ENCODE measurements at places on chromosomes 12 and 14. TPM values are rescaled to one million over a fixed set of nuclear protein-coding genes. Genes with fewer than 3 reads are reported as not detected.

DNA sequence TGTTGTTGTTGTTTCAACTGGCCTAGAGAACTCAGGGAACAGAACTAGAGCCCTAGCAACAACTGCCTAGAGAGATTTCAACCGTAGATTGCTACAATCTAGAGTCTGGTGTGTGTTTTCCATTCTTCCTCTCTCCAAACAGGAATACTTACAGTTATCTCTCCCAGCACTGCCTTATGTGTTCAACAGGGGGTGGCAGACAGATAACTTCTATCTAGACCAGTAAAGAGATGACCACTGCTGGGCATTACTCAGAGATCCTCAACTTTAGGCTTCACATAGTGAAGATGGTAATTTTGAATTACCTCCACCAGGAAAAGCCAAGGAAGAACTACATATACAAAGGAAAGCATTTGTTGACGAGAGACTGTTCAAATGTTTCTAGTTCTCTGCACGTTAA, 4.8 kb downstream of the TXNDC16 start:
- no peak for DNase-seq

GRCh38 chr12:87931812-87932211, 97.4 kb downstream of the C12orf50 start:
- no peak for DNase-seq

DNA sequence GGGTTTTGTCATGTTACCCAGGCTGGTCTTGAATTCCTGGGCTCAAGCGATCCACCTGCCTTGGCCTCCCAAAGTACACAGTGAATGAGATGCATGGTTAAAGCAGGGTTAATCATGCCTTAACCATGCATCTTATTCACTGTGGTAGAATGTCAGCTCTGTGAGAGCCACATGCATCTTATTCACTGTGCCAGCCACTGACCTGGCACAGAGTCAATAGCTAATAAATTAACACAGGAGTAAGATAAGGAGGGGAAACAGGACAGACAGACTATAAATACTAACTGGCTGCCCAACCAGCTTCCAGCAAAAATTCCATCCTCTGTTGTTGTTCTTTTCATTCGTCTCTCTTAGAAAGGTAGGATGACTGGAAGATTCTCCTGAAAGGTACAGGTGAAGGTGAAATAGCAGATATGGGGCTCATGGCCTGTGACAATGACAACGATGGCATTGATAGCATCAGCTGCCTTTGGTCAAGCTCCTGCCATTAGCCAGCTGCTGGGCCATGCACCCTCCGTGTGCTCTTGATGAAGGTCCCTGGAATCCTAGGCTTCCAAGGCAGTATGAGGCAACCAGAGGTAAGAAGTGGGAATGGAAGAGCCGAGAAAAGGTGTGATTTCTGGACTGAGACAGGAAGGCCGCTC, 76.6 kb downstream of the ZNF664 start:
- no peak for DNase-seq

DNA sequence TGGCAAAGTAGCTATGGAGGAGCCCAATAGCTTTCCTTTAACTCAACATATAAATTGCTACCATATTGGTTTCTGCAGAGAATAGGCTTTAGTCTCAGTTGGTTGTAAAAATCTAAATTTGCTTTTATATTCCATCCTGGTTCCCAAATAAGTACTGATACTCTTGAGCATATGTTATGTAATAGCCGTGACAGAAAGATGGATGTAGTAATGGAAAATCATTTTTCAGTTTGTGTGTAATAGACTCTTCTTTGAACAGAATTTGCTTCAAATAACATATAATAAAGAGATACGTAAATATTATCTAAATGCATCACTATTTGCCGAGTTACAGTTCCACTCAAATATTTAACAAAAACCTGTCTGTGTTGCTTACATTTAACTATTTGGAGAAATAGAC, 271.6 kb downstream of the LRFN5 start:
- DNase-seq: no peak

DNA sequence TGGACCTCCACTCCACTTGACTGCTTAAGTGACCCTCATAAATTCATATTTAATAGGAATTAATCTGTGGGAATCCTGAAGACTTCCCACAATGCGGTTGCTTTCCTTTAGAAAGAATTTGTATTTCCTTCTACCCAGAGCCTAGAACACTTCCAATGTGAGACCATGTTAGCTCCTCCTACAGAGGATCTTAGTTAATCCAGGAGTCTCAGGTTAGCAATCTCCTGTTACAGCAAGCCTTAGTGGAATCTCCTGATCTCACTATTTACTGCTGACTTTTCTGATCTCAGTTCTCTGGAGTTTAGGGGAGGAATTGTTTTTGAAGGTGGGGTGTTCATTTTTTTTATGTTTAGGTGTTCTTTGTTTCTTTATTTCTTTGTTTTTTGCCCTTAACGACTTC, 186.0 kb downstream of the SLC25A21 start:
- no peak for DNase-seq

The OR4E2 gene
- not detected for total RNA-seq

GRCh38 chr12:114266536-114266935, 139.4 kb downstream of the TBX5 start:
- no peak for DNase-seq

The LBHD2 gene
- total RNA-seq: not detected

GRCh38 chr14:79855789-79856188, 355.5 kb downstream of the DIO2 start:
- no peak for DNase-seq

The CAPZA3 gene
- not detected for total RNA-seq

- no peak for DNase-seq
These were observed 86.4 kb downstream of the RFX4 start for GRCh38 chr12:106669216-106669615.

DNA sequence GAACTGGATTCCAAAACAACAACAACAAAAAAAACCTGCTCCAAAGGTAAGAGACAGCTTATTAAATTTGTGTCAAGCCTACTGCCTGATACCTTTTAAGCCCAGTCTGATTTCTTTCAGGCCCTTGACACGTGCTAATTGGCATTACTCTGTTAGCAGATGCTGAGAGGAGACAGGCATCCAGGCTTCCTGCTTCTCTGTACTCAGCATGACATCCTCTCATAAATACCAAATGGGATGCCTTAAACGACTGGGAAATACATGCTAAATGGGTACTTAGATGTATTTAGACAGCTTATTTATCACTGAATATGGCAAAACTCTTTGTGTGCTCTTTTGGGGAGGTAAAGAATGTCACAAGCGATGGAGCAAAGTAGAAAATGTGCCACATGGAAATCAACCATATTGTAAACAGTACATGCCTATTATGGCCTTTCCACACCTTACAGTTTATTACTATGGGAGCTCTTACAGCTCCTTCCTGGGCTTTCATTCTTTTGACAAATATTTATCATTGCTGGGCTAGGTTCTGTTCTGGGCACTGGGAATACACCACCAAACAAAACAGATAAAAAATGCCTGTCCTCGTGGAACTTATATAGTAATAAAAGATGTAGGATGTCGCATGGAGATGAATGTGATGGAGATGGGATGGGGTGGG, 11.5 kb upstream of the PCED1B start:
- no peak for DNase-seq

DNA sequence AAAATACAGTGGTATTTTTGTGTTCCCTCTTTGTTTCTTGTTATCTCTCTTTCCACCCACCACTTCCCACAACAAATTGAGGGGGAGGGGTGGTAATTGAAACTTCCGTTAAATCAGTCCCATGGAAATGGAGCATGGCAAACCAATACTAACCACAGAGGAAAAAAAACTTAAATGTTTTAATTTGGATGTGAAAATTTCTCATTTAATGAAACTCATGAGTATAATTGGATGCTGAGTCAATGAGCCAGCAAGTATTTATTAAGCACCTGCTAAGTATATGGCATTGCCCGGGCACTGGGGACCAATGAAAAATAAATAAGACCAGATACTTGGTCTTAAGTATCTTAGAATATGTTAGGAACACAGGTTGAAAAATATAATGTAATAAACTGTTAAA, 147.5 kb downstream of the KCNH5 start:
- DNase-seq: no peak

DNA sequence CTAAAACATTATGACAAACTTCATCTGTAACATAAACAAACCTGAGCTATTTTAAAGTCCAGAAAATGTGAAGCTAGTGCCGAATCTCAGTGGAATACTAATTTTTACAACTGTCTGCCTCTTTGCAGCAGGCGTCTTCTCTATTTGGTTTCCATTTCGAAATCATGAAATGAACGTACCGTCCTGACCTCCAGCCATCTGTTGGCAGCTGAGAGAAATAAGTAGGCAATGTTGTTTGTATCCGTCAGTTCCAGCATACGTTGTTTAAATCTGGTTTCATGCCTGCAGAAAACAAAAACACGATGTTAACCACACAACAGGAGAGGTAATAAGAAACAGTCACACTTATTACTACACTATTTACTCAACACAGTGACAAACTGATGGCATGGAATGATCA, 54.3 kb upstream of the KCNJ8 start:
- no peak for DNase-seq

DNA sequence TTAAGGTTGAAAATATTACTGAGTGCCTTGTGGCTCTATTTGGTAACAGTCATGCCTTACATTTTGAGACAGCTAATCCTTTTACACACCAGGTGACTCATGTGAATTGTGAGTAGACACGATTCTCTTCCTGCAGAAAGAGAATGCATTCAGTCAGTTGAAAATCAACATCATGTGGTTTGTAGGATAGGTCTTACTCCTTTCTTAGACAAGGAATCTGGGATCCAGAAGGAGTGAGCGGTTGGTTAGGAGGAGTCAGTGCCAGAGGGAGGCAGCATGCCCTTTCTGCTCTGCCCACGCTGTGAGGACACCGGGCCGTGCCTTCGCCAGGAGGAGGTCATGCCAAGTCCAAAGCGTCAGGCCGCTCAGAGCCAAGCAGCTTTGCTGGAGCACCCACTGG, 47.6 kb downstream of the TRAF3 start:
- DNase-seq: no peak
